GM03348 (cell line): ENCODE measurements at places on chromosomes 12 and 14.

DNA sequence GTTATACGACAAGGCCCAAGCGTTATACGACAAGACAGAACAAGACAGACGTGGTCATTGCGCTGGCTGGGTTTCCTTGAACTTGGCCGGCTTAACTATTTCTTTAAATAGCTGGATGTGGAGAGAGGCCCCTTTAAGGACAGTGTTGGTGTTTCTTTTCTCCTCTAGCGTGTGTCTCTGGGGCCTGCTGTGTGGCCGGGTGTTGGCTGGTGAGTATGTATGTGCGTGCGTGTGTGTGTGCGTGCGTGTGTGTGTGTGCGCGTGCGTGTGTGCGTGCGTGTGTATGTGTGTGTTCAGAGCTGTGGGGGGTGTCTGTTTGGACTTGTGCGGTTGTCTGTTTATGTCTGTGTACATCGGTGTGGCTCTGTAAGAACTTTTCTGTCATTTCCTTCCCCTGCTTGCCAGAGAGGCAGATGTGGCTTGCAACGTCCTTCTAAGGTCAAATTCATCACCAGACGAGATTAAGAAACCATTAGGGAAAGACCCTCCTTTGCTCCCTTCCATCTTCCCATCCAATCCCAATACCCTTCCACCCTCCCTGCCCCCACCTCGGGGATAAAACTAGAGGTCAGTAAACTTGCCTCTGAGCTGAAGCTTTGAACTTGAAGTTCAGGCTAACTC is 78.6 kb upstream of the TBX3 start:
- DNase-seq, result no peak

DNA sequence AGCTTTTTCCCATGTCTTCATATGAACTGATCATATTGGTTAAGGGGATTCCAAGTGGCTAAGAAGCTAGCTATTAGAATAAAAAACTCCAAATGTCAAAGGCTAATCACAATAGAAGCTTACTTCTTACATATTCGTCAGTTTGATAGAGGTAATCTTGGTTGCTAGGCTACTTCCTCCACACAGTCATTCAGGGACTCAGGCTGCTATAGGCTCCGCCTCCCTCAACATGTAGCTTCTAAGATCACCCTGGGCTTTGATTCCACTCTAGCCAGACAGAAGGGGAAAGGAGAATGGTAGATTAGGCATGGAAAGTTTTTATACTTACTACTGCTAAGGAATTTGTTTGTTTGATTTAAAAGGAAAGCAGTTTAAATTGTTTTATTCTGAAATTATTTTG is 207.9 kb downstream of the EFCAB11 start:
- DNase-seq, result no peak

GRCh38 chr12:90299666-90300065 is 591.0 kb upstream of the ATP2B1 start:
- DNase-seq, result no peak

- DNase-seq, result no peak
Observed at GRCh38 chr12:46950094-46950493, 124.3 kb upstream of the SLC38A4 start.

DNA sequence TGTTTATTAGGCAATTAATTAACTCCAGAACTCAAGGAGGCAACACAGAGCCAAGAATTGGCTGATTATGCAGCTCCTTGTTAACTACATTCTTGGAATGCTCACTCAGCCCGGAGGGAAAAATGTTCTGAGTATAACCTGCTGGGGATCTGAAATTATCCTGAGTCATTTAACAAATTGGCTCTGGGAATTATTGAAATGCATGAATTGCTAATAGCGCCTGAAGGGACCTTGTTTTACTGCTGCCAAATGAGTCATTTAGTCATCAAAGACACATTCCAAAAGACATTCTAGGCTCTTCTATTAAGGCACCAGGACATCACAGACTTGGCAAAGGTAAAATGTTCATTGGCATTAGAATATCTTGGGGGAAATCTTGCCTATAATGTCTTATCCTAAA is 13.0 kb downstream of the TMEM52B start:
- peak; percentile 70 for DNase-seq

DNA sequence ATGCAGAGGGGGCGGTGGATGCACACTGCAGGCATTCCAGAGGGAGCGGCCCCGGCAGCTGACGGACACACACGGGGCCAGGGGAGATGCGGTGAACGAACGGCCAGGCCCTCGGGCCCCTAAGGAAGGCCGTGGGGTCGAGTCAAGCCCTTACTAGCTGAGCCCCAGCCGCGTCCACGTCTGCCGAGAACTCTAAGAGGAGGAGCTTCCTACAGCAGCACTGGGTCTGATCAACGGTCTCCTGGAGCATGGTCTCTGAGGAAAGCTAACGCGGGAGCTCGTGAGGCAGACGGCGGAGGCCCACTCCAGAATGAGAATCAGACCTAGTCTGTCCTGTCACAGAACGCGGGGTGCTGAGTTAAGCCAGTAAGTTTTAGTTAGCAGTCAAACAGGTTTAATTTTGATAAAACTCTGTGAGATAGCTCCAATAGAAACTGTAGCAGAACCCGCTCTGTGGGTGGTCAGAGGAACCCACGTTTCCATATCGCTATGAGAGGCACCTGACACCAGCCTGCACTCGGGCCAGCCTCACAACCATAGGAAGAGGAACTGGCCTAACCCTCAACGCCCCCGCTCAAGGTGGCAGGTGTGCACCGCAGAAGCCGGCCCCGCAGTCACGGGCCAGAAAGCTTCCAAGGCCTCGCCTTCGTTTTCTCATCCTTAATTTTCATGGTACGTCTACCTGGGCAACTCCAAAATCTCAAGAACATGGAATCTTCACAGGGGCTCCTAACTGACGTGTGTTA is 55.5 kb downstream of the CDC42BPB start:
- DNase-seq, result no peak

DNA sequence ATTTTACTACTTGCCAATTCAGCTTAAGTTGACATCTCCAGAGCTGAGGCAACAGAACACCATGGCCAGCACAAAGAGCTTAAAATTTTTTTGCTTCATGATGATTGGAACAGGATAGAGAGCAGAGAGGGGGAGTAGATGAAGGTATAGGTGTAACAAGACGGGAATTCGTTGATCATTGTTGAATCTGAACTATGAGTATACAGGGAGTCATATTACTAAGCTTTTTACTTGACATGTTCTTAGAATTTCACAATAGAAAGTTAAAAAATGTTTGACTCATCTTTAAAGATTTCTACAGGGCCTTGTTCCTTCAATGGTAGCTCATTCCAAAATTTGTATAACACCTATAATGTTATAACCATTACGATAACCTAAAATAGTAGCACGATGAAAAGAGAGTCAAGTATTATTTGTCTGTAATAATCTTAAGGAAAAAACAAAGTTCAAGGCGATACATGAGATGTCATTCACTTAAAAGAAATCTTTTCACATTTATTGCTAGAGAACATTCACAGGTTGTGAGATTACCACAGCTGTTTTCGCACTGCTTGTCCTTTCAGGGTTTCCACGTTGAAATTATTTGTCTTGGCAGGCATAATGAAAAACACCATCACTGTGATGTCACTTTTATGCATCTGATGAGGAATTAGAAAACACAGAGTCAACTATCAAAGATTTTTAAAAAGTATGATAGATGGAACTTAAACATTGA is 33.9 kb downstream of the SPX start:
- DNase-seq, result no peak

GRCh38 chr14:77498120-77498979 is at the start of gene ISM2:
TSS of gene ISM2 (minus strand) at chr14:77498816. CDS start at chr14:77498793, 23 bp downstream.
- DNase-seq, result peak; percentile 83

DNA sequence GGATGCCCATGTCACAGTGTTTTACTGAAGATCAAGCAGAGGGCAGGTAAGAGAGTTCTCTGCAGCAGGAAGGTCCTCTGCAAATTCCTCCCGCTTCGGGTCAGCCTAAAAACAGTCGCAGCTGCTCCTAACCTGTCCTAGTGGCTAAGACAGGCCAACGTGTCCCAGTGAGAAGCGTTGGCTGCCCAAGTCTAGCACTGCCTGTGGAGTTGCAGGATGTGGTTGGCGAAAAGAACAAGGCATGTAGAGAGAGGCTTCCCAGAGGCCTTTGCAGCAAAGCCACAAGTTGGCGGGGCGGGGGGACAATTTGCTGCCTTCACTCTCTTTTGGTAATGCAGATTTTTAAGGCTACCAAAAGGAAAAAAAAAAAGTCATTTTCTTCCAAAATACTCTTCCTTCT is 340.1 kb downstream of the BCL11B start:
- no peak for DNase-seq

GRCh38 chr14:46490238-46490685 is 161.3 kb downstream of the RPL10L start:
- no peak for DNase-seq

DNA sequence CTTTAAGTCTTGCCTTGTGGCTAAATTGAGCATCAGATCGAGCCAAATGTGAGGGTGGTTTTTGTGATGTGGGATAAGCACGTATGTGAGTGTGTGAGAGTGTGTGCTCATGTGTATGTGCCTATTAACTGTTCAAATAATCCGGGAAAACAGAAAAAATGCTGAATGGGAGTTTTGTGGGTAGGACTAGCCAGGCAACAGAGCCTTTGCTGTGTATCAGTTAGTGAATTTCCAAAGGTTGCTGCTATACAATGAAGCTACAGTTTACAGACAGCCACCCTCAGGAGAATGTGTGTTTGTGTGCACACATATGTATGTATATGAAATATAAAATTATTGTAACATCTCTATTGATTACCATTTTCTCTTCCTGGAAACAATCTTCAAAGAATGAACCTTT is 154.0 kb downstream of the SOX5 start:
- DNase-seq, result no peak
